ENCODE measurements at places on chromosomes 13 and 19.

GRCh38 chr13:111261326-111261725 lies 59.1 kb upstream of the TEX29 start:
- DNase-seq, result no peak

GRCh38 chr19:11813703-11814028 lies 407 bp upstream of the ZNF440 start:
- no peak for DNase-seq

DNA sequence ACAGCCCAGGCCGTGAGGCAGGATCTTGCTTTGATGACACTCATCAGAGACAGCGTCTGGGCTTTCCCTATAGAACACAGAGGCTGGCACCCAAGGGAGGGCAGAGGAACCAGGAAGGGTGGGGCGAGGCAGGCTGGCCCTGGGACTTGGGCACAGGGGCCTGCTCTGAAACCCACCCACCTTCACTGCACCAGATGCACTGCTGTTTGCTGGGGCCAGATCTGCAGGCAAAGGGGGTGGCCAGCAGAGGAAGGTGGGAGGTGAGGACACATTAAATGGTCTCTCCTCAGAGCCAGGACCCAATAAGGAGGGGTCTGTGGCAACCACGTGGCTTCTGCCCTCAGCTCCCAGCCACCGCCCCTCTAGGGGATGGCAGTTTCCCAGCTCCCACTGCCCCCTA lies 6.6 kb upstream of the VSTM2B start:
- DNase-seq, result no peak

- DNase-seq, result no peak
These were observed 33.7 kb downstream of the SHISA2 start for GRCh38 chr13:26017932-26018665.

- no peak for DNase-seq
These were observed 176.0 kb upstream of the TSC22D1 start for GRCh38 chr13:44752164-44752563.

- DNase-seq, result no peak
These were observed 53.7 kb upstream of the MAB21L1 start for GRCh38 chr13:35530147-35530546.

DNA sequence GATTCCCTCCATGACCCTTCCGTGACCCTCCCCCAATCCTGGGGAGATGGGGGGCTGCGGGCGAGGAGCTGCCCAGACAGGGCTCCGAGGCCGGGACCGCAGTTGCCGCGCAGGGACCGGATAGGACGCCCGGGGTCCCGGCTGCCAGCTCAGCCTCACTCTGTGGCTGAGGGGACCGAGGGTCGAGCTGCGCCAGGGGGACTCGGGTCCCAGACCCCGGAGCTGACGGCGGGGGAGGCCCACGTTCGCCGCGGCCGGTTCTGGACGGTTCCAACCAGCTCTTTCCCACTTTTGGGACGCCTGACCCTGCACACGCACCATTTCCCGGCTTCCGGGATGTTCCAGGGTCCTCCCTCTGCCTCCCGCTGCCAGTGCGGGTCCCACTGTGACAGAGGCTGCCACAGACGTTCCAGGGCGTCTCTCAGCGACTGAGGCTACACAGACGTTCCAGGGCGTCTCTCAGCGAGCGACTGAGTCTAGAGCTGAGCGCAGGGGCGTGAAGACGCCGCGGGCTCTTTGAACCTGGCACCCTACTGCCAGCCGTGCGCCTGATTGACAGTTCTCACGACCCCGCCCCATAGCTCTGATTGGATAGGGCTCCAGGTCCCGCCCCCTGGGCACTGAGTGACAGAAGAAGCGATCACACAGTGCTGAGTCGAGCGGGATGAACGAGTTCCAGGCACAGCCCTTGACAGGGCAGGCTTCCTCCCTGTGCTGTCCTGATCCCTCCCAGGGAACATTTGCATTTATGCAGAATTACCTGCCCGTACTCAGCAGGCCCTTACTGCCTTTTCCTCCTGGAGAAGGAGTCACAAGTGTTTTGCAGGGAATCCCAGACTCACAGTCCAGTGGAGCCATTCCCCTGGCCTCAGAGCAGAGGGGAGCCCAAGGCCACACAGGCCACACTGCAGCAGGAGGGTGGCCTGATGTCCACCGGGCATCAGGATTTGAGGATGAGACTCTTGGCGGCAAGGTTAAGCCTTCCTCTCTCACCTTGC lies at the start of gene ZNF563:
Gene ZNF563, minus strand, starts transcription at position 472 of the 998 bp plus-strand sequence. Its CDS starts 151 bp downstream, at position 321.
- peak; percentile 97 for DNase-seq

GRCh38 chr19:12994701-12995595 lies at the start of gene NFIX:
Gene NFIX (plus strand): TSS chr19:12995475. CDS start chr19:12995838, 363 bp downstream.
- DNase-seq, result peak; percentile 71

DNA sequence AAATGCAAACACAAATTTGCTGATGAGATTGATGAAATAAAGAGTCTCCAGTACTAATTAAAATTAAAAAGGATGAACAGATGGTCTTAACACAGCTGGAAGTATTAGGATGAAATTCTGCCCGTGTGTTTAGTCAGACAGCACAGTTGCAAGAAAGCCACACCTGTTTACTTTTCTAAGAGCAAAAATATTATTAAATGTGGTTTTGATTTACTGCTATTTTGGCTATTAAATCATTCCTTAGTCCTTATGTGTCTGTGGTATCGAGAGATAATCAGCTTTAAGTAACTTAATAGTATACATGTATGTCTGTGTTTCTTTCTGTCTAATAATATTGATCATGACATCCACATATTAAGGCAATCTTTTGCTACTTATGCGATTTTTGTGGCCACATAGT lies 494.9 kb downstream of the GPC6 start:
- no peak for DNase-seq

- DNase-seq, result no peak
These were observed 930.0 kb upstream of the SLITRK6 start for GRCh38 chr13:86729206-86729605.

DNA sequence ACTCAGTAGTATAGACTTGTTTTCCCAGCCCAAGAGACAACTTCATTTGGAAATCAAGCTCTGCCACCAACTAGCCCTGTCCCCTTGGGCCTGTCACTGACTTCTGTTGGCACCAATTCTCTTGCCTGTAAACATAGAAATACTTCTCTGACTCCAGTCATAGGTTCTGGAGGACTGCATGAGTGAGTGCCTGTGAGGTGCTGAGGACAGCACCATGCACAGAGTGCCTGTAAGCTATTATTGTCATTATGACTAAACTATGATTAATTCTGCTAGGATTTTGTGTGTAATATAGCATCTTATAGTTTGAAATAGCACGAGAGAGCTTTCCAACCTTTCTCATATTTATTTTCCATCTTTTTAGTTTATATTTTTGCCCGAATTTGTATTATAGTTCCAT lies 247.9 kb downstream of the MYO16 start:
- no peak for DNase-seq

DNA sequence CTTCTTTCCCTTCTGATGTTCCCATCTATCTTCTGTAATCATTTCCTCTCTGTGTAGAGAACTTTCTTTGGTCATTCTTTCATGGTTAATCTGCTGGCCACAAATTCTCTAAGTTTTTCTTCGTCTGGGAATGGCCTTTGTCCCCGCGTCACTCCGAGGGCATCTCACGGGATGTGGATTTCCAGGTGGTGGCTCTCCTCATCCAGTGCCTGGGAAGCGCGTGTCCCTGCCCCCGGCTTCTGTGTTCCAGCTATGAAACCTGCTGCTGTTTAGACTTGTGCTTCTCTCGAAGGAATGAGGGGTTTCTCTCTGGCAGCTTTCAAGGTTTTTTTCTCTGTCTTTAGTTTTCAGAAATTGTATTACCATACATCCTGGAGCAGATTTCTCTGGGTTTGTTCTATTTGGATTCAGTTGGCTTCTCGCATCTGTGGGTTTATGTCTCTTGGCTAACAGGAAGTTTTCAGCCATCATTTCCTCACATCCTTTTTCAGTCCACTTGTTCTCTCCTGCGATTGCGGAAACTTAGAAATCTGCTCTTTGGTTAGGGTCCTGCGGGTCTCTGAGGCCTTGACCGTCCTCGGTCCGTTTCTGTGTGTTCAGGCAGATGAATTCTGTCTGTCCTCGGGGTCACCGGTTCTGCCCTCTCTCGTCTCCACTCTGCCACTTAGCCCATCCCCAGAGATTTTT lies 36.9 kb upstream of the DCUN1D2 start:
- DNase-seq, result no peak

DNA sequence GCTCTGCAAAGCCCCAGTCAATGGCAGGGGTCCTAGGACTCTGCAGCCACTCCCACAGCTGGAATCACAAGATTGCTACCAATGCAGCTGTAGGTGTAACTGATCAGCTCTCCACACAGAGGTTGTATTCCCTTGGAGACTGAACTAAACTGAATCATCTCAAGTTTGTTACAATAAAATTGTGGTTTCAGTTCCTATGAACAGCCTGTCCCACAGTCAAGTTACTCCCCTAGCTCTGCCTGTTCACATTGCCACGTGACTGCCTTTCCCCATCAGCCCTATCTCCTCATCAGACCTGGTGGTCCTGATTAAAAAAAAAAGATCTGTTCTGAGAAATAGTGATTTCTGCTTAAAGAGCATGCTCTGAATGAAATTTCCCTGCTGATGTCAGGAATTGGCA lies 287.9 kb upstream of the NBEA start:
- no peak for DNase-seq

- no peak for DNase-seq
These were observed 3.5 kb downstream of the JSRP1 start for GRCh38 chr19:2252797-2253105.

DNA sequence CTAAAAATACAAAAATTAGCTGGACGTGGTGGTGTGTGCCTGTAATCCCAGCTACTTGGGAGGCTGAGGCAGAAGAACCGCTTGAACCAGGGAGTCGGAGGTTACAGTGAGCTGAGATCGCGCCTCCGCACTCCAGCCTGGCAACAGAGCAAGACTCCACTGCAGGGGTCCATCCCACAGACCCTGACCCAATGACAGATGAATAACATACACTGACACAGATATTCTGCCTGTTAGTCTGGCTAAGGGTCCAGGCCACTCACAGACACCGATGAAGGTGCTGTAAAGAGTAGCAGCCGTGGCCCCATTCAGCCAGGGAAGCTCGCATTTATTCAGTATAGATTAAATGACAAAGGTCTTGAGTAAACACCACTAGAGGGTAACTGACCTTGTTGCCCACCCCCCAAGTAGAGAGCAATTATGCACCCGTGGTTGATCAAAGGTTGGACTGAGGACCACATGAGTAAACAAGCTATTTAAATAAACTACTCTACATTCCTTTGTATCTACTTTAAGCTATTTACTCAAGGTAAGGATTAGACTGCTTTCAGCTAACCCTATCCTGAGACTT lies 8.5 kb upstream of the CRYL1 start:
- DNase-seq, result no peak

DNA sequence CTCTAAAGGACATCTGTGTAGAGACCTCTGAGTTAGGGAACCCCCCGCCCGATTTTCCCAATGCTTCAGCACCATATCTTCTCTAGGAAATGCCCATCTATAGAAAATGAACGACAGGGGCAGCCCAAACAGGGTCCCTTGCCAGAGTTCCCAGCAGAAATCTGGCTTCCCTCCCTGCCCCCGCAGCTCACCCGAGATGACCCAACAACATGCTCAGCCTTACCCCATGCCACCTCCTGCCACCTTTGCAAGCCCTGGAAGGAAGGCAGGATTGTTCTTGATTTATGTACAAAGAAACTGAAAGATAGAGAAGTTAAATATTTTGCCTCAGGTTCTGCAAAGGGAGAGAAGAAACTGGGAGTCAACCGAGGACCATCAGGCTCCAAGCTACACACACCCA lies 105.6 kb upstream of the UQCRFS1 start:
- no peak for DNase-seq

- no peak for DNase-seq
These were observed 43.8 kb downstream of the KLF12 start for GRCh38 chr13:74090397-74090796.

DNA sequence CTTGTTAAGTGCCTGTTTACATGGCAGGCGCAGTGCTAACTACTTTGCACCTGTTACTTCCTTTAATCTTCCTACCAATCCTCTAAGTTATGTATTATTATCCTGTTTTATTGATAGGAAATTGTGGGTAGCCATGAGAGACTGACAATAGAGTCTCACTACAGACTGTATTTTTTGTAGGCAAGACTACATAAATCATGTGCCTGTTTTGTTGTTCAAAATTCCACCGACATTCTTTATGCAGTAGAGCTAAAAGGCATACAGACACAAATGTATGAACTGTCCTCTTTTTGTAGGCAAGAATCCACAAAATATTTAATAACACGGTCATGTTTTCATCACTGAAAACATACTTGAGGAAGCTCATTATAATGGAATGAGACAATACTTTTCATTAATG lies 205.5 kb downstream of the NALCN start:
- DNase-seq, result no peak

DNA sequence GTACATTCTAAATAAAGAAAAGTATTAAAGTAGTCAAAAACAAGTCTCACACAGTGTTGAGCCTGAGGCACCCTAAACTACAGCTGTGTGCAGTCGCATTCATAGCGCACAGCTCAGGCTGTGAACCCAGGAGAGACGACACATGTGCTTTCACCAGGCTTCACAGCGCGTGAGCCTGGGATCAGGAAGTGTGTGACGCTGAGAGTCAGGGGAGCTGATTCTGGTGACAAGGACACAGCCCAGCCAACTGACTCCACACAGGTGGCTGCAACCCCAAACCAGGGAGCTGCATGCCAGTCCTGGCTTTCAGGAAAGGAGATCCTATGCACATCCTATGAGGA lies 41.6 kb downstream of the COL4A1 start:
- no peak for DNase-seq

GRCh38 chr19:37905946-37906868 lies at the start of gene WDR87:
Gene WDR87 (minus strand): TSS chr19:37906594. CDS start chr19:37898239, 8,355 bp downstream.
- peak; percentile 38 for DNase-seq

DNA sequence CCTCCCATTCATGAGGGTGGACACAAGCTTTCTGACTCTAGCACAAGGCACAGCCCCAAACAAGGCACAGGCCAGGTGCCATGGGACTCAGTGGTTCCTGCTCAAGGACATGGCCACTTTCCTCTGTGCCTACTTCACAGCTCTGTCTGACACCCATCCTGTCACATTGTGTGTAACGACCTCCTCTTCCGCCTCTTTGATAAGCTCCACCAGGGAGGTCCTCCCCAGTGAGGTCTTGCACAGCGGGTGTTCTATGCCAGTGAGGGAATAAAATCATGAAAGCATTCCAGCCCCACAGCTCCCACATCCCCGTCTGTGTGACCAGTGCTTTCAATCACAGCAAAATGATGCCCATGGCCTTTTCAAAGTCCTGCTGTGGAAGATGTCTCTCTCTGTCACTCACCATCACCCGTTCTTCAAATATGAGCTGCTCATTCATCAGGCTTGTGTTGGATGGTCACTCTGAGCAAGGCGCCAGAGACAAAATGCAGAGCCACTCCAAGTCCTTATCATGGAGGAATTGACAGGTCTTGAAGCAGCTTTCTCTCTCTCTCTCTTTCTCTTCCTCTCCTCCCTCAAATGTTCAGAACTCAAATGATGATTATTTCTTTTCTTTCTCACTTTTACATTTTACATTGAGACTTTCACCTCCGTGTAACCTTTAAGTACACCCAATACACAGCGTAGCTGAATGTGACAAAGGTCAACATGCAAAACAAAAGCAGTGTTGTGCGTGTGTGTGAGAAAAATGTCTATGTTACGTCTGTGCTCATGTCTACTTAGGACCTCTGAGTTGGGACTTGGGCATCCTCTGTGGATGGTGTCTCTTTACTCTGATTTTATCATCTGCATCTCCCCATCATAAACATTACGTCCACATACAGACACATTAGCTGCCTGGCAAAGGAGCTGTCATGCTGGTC lies 8.0 kb upstream of the SPATA13 start:
- DNase-seq, result no peak
